ENCODE measurements at places on chromosomes 7 and 10.

GRCh38 chr7:2878306-2878705, 34.2 kb upstream of the GNA12 start:
- no peak for DNase-seq

GRCh38 chr10:24288581-24288980, 79.6 kb downstream of the KIAA1217 start:
- DNase-seq, result no peak

GRCh38 chr10:128174581-128175559, 48.6 kb upstream of the MKI67 start:
- no peak for DNase-seq

DNA sequence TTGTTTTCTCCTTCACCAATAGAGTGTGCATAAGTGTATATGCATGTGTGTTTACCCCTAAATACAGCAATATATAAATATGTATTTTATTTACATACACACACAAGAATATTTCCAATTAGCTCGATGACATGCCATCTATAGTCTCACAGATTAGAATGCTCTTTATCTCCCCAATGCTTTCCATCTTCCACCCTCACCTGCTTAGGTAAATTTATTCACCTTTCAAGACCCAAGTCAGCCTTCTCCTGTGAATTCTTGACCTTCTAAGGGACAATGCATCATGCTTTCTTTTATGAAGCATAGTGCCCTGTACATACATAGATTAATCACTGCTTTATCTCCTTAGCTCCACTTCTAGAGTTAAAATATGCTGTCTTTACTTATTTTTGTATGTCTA, 49.7 kb downstream of the SEMA3A start:
- DNase-seq, result no peak

- DNase-seq, result no peak
Measured at GRCh38 chr10:48696535-48696873, 11.8 kb downstream of the WDFY4 start.
